Activated CD4-positive, alpha-beta memory T cell treated with anti-CD3 and anti-CD28 coated beads for 36 hours (primary cell): ENCODE measurements at places on chromosomes 7 and 10. TPM values are rescaled to one million over a fixed set of nuclear protein-coding genes. Genes with fewer than 3 reads are reported as not detected.

Gene OR2A1
- not detected for total RNA-seq

Gene C10orf62
- not detected for total RNA-seq

DNA sequence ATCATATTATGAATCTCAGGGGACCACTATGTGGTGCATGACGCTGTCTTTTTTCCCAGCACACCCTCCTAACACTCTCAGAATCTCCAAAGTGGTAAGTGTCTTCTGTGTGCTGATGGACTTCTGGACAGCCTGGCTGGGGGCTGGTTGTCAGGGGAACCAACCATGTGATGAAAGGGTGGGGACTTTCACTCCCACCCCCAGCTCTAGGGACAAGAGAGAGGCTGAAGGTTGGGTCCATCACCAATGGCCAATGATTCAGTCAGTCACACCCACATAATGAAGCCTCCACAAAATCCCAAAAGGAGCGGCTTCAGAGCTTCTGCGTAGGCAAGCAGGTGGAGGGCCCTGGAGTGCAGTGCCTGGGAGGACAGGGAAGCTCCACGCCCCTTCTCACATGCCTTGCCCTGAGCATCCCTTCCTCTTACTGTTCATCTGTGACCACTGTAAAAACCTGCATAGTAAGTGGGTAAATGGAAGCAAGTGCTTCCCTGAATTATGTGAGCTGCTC, 44.6 kb downstream of the RASGEF1A start:
- no peak for DNase-seq
- no peaks in the 10 kb centered on the region for H3K27me3 ChIP-seq
- H3K4me3 ChIP-seq: no peak overlapping the region
- H3K36me3 ChIP-seq: no peaks in the 10 kb centered on the region

- no peak overlapping the region for H3K27ac ChIP-seq
- H3K4me3 ChIP-seq: no peak overlapping the region
- peaks cover 36% of the 10 kb centered on the region for H3K4me1 ChIP-seq
- peaks cover 3% of the 10 kb centered on the region for H3K27me3 ChIP-seq
- DNase-seq: no peak
Measured at GRCh38 chr10:128031216-128031615, 95.0 kb downstream of the MKI67 start.

- no peak overlapping the region for H3K27ac ChIP-seq
- DNase-seq: no peak
- no peaks in the 10 kb centered on the region for H3K4me1 ChIP-seq
- H3K27me3 ChIP-seq: peaks cover 1% of the 10 kb centered on the region
- H3K4me3 ChIP-seq: no peak overlapping the region
Measured at GRCh38 chr10:120997313-120997712, 146.2 kb downstream of the WDR11 start.

DNA sequence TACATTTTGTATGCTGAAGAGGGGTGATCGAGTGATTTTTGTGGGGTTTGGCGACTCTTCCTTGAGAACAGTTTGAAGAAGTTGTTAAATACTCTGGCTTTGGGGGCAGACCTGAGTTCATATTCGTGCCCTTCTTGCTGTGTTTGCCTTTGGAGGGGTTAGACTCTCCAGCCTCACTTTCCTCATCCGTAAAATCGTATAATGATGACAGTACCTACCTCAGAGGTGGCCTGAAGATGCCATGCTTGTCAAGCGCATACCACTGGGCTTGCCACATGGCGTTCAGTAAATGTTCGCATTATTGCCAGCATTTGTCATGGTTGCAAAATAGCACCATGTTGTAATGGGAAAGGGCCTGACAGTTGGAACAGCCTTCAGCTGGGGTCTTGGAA, 1.3 kb downstream of the STK17A start:
- H3K27ac ChIP-seq: peak overlapping the region; percentile 98
- H3K4me3 ChIP-seq: peak overlapping the region; percentile 95
- peaks cover 5% of the 10 kb centered on the region for H3K27me3 ChIP-seq
- H3K36me3 ChIP-seq: peaks cover 11% of the 10 kb centered on the region

DNA sequence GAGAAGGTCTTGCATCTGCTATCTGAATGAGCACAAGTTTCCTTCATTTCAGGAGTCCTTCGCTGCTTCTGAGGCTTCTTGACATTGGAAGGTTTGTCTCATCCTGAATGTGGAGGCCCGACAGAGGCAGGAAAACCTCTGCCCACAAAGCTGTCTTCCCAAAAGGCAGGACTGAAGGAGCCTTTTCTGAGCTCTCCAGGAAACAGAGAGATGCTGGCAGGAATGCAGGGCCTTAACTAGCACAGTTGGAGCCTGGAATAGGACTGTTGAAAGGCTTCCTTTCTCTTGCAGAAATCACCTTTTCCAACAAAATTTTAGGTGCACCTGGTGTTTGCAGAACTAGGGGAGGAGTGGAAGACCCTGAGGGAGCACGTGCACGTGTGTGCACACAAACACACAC, 637.4 kb upstream of the MKI67 start:
- DNase-seq: no peak
- H3K4me3 ChIP-seq: no peak overlapping the region
- H3K36me3 ChIP-seq: no peaks in the 10 kb centered on the region
- H3K27me3 ChIP-seq: no peaks in the 10 kb centered on the region

GRCh38 chr7:21020667-21021066, 234.0 kb upstream of the SP8 start:
- no peaks in the 10 kb centered on the region for H3K36me3 ChIP-seq
- no peak for DNase-seq
- H3K27ac ChIP-seq: no peak overlapping the region
- no peaks in the 10 kb centered on the region for H3K4me1 ChIP-seq
- no peak overlapping the region for H3K4me3 ChIP-seq

- no peak overlapping the region for H3K27ac ChIP-seq
- H3K4me1 ChIP-seq: no peaks in the 10 kb centered on the region
- H3K4me3 ChIP-seq: no peak overlapping the region
Measured at GRCh38 chr10:3699916-3700315, 85.1 kb downstream of the KLF6 start.

DNA sequence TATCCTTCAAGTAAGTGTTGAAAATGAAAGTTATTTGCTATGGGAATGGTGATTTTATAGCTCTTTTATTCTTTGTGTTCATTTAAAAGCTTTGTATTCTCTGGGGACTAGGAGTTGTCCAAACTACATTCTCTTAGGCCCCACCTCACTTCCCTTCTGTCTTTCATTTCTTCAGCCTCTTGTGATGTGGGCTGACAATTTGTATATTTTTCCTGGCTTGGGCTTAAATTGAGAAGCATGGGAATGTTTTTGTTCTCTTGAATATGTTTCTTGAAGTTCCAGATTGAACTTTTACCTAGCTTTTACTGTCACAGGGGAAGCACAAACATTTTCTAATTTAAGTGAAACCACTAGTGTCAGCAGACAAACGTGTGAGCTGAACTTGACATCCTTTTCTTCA, 27.9 kb downstream of the BBS9 start:
- no peak for DNase-seq
- H3K4me1 ChIP-seq: peaks cover 5% of the 10 kb centered on the region
- no peak overlapping the region for H3K4me3 ChIP-seq
- no peak overlapping the region for H3K27ac ChIP-seq

DNA sequence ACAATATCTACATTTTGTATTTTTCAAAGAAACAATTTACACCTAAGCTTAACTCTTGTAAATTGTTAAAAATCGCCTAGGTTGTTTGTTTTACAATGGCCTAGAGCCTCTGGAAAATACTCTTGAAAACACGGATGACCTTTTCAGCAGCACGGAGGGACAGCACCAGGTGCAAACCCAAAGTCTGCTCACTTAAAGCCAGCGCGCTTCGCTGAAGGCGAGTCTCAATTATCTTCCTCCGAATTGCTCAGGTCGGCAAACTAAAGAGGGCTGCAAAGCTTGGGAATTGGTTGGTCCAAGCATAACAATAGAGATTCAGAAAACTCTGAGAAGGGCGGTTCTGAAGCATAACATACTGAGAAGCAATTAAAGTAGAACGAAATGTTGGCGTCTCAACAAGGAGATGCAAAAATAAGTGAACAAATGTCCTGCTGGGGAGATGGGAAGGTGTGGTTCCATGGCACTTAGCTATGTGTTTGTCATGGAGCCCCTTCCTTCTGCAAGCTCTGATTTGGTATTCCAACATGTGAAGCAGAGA, 139.9 kb upstream of the PITRM1 start:
- peaks cover 6% of the 10 kb centered on the region for H3K4me1 ChIP-seq
- no peak for DNase-seq
- H3K4me3 ChIP-seq: no peak overlapping the region
